ENCODE measurements at places on chromosomes 7 and 10. TPM values are rescaled to one million over a fixed set of nuclear protein-coding genes. Genes with fewer than 3 reads are reported as not detected.

Gene ARHGAP22
- total RNA-seq = not detected

Gene CPA2
- total RNA-seq = not detected

Gene C10orf67
- total RNA-seq = not detected

Gene OR2F2
- not detected for total RNA-seq

Gene HOGA1
- not detected for total RNA-seq

Gene POR
- 64.4 TPM for total RNA-seq

Gene LRRC4
- 1.5 TPM for total RNA-seq

Gene ABCB1
- 38.4 TPM for total RNA-seq

Gene SH2B2
- 1.8 TPM for total RNA-seq

Measured in CD8-positive, alpha-beta T cell (primary cell).